ENCODE measurements at places on chromosomes 5 and 9. TPM values are rescaled to one million over a fixed set of nuclear protein-coding genes. Genes with fewer than 3 reads are reported as not detected.

SLC1A3 gene
- 27.2 TPM for total RNA-seq

CAMK2A gene
- not detected for total RNA-seq

ECM2 gene
- total RNA-seq, result not detected

FOXD4L4 gene
- total RNA-seq, result not detected

SEMA6A gene
- total RNA-seq, result 355 TPM

HEMGN gene
- total RNA-seq, result not detected

PTAR1 gene
- total RNA-seq, result 219 TPM

KIF12 gene
- 4.3 TPM for total RNA-seq

HAVCR2 gene
- total RNA-seq, result 0.49 TPM

C1QTNF2 gene
- total RNA-seq, result 0.27 TPM

ZNF484 gene
- total RNA-seq, result 17.1 TPM

MLANA gene
- total RNA-seq, result not detected

NMUR2 gene
- total RNA-seq, result not detected

SLCO4C1 gene
- 6.7 TPM for total RNA-seq

CDH6 gene
- total RNA-seq, result 0.23 TPM

TMEM203 gene
- 43.2 TPM for total RNA-seq

PITX1 gene
- not detected for total RNA-seq

UGT3A2 gene
- total RNA-seq, result 27.0 TPM

ANKS6 gene
- 35.4 TPM for total RNA-seq

CATSPER3 gene
- total RNA-seq, result 0.74 TPM

IFNW1 gene
- not detected for total RNA-seq

GOLPH3 gene
- total RNA-seq, result 96.1 TPM

MAP3K1 gene
- total RNA-seq, result 13.0 TPM

CTSV gene
- 59.1 TPM for total RNA-seq

MARCOL gene
- total RNA-seq, result not detected

CCDC69 gene
- total RNA-seq, result 5.3 TPM

LHX6 gene
- 1.0 TPM for total RNA-seq

SAPCD2 gene
- 60.3 TPM for total RNA-seq

PCDHGC3 gene
- total RNA-seq, result 13.3 TPM

PTGER4 gene
- 4.4 TPM for total RNA-seq

ANKRD18A gene
- 2.4 TPM for total RNA-seq

IL3 gene
- total RNA-seq, result not detected

KIAA0825 gene
- 1.7 TPM for total RNA-seq

IFNA13 gene
- not detected for total RNA-seq

STC2 gene
- 160 TPM for total RNA-seq

AIF1L gene
- 87.8 TPM for total RNA-seq

SPINK5 gene
- 4.5 TPM for total RNA-seq

TMEM8B gene
- 7.5 TPM for total RNA-seq

RXFP3 gene
- 0.23 TPM for total RNA-seq

C7 gene
- not detected for total RNA-seq

OBP2B gene
- not detected for total RNA-seq

SPINK6 gene
- not detected for total RNA-seq

Measured in GM23338 (cell line).